ENCODE measurements at places on chromosomes 13 and 19.
A peak's percentile ranks its signal among the peaks of the same experiment; 100 is the strongest.

DNA sequence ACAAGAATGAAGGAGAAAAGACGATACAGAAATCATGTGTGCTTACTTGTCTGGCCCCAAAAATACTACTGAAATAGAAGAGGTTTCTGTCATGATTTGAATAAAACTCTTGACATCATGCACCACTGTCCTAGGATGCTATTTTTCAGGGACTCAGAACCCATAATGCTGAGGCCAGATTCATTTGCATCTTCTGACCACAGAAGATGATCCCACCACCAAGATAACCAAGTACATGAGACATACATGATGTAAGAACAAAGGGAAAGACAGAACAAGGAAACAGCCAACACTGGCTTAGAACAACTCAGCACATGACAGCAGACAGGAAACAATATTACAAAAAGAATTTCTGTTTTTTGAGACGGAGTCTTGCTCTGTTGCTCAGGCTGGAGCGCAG, 2.5 kb downstream of the ZNF552 start:
- DNase-seq = no peak

GRCh38 chr19:30521937-30522336, 149.8 kb downstream of the ZNF536 start:
- no peak for DNase-seq

DNA sequence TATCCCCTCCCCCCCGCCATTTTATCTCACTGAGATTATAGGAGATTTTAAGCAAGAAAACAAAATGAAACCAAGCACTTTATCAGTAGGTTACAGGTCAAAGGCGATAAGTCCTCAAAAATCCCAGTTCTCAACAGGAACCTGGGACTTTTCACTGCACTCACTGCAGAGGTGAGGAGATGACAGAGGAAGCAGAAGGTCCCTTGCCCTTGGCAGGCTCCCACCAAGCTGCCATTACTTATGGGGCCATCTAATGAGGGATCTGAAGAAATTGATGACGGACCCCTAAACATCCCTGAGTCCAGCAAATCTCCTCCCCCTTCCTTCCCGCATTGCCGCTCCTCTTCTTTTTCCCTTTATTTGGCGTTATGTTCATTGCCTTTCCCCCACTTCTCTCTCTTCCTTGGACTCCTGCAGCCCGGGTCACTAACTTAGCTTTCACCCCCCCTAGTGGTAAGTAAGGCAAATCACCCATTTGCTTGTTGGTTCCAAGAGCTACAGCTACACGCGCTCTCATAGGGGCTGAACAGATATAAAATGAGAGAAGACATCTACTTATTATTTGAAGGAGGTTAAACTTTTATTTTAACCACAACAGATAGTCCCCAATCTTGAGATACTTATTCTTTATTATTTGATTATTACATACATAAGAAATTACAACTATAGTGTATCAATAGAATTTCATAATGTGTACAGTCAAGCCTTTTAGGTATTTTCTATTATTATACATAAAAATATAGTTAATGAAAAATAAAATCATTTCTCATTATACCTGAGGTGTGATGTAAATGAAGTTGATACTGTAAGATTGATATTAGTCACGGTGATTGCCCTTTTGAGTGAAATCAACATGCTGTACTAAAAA, 52.0 kb upstream of the ARGLU1 start:
- no peak for DNase-seq

DNA sequence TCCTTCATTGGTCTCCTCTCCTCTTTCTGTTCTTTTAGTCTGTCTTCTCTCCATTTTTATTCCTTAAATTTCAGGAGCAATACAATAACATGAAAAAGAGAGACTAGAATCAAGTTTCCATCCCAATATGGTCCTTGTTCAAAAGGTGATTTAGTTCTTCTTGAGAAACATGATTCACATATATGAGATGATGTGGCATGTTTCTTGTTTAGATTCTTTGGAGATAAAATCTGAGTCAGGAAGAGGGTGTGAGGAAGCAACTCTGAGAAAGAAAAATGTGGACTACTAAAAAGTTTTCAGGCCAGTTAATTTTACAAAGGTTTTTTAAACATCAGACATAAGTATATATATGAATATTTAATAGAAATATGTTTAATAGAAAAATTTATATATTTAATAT, 231.4 kb downstream of the OXGR1 start:
- DNase-seq = no peak

- no peak for DNase-seq
Measured at GRCh38 chr13:109088624-109088917, 459.2 kb downstream of the MYO16 start.

GRCh38 chr13:27500806-27501534, 50.6 kb upstream of the MTIF3 start:
- DNase-seq = no peak

DNA sequence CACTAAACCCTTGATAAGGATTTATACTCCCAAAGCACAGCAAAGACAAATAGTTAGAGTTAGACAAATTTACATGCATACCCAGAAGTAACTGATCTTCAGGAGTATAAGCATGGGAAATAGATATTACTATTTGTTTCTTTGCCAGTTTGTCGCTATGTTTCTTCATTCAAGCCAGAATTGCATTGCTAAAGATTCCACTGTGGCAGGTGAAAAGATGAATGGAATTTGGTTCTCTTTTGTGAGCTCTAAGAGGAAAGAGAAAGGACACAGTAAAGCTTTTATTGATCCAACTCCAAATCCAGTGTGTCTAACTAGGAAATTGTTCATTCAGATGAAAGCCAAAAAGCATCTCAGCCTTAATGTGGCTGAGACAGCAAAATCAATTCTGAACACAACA, 292.3 kb upstream of the SPRY2 start:
- DNase-seq = no peak

- no peak for DNase-seq
Measured at GRCh38 chr13:78659732-78660494, 958 bp upstream of the OBI1 start.

DNA sequence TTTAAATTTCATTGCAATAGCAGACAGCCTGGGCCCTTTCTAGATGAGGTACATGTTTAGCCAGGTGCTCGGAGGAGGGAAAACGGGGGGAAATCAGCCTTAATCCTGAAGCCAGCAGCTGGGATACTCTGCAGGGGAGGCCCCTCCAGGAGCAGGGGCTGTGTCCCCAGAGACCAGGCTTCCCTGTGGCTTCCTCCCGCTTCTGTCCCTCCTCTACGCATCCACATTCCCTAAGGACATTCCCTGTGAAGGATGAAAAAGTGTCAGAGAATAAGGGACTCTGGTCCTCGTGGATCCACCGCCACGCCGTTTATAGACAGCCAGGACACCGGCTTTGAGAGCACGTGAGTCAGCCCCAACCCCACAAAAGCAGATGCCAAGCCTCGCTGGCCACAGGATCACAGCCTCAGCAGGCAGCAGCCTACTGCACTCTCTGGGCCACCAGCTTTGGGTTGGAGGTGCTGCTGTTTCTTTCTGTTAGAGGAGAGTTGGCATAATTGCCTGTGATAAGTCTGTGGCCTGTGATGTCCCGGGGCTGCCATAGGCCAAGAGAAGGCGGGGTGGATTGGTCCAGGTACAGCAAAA, 36.7 kb upstream of the RANBP3 start:
- peak; percentile 62 for DNase-seq

DNA sequence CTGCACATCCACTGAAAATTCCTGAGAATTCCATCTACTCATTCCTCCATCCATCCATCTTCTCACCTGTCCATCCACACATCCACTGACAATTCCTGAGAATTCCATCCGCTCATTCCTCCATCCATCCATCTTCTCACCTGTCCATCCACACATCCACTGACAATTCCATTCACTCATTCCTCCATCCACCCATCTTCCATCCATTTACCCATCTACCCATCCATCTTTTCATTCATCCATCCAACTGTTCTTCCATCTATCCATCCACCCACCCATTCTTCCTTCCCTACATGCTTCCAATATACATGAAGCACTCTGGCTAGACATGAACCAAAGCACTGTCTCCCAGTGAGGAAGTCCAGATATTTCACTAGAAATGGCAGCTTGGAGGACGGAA, 15.6 kb downstream of the TRPM4 start:
- DNase-seq = no peak

DNA sequence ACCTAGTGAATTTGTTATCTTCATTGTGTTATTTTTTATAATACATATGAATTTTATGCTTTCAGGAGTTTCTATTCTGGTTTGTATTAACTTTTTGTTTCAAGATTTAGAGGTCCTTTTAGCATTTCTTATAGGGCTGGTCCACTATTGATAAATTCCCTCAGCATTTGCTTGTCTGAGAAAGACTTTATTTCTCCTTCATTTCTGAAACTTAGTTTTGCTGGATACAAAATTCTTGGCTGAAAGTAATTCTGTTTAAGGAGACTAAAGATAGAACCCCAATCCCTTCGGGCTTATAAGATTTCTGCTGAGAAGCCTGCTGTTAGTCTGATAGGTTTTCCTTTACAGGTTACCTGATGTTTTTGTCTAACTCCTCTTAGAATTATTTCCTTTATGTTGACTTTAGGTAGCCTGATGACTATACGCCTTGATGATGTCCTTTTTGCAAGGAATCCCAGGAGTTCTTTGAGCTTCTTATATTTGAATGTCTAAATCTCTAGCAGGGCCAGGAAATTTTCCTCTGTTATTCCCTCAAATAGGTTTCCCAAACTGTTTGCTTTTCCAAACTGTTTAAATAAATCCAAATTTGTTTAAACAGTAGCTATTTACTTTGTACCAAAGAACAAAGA, 127.1 kb downstream of the CYSLTR2 start:
- DNase-seq = no peak

DNA sequence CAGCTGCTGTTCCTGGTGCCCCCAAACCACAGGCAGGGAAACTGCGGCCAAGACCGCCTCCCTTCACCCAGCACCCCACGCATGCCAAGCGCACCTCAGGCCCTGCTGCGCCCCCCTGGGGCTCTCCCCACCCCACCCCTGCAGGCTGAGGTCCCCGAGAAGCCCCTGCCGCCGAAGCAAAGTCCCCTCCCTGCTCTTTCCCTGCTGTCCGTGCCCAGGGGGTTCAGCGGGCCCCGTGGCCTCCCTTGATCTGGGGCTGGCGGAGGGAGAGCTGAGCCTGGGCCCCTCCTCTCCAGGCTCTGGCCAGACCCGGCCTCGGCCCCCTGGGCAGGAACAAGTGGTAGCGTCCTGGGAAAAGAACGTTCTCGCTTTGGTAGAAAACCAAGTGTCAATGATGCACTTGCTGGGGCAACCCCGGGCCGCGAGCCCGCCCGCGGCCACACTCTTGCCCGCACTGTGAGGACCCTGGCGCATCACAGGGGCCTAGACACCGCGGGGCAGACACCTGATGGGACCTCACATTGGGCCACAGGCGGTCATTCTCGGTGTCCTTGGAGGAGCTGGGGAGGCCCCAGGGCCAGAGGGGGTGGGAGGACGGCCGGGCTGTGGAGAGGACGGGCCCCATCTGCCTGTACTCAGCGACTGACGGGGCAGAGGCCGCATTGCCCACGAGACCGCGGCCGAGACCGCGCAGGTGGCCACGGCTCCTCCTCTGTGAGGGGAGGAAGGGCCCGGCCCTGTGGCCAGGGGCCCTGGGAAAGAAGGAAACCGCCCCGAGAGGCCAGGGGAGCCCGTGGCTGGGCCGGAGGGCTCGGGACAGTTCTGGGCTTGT, 29.0 kb downstream of the GPX4 start:
- DNase-seq = no peak

DNA sequence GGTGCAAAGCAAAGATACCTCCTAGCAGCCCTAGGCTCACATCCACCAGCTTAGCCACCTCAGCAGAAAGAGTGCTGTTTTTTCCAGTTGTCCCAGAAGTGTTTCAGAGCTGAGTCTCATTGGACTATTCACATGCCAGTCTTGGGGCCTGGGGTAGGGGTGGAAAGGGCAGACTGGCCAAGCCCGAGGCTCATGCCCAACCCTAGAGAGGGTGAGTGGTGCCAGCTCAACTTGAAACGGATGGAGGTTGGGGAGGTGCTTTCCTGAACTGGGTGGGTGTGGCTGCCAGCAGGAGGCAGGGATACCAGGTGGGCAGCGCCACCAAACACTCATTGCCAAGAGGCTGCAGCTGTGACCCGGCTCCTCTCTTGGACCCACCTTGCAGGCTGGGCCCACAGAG, 116.9 kb downstream of the DPF1 start:
- no peak for DNase-seq
